ENCODE measurements at places on chromosomes 13 and 19. TPM values are rescaled to one million over a fixed set of nuclear protein-coding genes. Genes with fewer than 3 reads are reported as not detected.

GRCh38 chr19:34818270-34818669, 45.3 kb upstream of the ZNF599 start:
- no peak for DNase-seq

DNA sequence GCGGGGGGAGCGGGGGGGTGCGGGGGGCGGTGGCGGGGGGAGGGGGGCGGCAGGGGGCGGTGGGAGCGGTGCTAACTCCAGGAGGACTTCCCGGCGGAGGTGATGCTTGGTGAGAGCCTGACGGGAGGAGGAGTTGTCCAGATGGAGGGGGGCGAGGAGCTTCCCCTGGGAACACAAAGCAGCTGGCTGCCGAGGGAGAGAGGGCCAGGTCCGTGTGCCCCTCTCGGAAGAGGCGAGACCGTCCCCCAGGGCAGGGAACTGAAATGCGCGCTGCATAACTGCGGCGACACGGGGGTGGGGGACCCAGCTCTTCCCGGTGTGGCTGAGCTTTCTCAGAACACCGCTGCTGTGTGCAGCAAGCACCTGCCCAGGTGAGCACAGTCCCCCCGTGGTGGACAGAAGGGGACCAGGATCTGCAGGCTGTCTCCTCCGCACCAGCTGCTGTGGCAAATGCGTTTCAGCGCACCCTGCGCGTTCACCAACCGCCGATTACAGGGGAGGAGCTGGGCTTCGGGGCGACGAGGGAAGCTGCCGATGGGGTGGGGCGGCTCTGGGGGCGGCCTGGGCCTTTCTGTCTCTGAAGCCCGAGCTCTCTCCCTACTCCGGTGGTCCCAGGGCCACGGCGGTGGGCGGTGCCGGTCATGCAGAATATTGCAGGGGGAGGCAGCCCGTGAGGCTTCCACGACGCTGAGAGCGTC, 54.7 kb upstream of the F7 start:
- DNase-seq = no peak

DNA sequence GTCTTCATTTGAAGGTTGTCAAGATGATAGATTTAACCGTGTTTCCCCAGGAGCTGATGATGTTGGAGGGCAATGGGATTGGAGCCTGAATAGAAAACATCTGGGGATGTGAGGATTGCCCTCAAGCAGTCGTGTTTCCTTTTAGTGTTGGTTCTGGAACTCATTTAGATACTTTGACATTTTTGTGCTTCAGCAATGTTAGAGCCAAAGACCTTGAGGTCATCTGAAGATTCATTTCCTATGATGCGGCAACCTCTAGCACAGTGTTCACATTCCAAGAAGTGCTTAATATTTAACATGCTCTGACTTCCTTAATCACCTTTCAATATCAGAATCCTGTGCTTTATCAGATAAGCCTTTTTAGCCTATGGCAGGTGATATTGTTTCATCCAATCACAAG, 82.7 kb downstream of the SLC10A2 start:
- no peak for DNase-seq

GRCh38 chr19:49573425-49573824, 6.9 kb downstream of the NOSIP start:
- DNase-seq = no peak

GRCh38 chr19:50649433-50650391, at the start of gene C19orf81:
Gene C19orf81 (plus strand): TSS chr19:50649445. CDS start chr19:50649445, 0 bp downstream.
- DNase-seq = peak; percentile 68

DNA sequence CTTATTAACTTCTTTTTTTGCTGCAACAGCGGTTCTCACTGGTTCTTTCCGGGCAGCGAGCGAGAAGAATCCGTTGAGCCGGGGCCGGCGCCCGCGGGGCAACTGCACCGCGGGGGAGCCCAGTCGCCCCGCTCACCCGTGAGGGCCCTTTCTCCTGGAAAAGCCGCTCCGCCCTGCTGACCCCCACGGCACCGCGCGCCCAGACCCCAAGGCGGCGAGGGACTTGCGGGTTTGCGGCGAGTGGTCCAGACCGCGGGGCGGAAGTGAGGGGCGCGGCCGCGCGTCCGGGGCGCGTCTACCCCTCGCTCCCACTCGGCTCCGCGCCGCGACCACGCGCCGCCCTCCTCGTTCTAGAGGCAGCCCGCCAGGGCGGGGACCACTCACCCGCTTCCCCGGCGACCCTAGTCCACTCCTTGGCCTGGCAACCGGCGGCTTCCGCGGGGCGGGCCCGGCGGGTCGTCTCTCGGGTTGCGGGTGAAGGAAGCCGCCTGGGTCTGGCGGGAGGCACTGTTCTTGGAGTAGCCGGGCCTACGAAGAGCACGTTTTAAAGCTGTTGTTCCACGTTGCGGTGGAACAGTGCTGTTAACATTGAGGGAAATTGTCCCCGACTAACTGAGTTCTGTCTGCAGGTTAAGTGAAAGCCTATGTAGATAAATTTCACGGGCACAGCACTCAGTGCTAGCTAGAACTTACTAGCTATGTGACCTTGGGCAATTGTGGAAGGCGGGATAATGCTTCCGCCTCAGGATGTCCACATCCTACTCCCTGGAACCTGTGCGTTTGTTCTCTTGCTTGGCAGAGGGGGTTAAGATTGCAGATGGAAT, at the start of gene NEK3:
Gene NEK3 (minus strand): TSS at position 439 of the 824 bp plus-strand sequence. CDS start 3,406 bp downstream, outside the sequence.
- DNase-seq = peak; percentile 87

The OR10H5 gene
- polyA plus RNA-seq = 0.11 TPM

- peak; percentile 93 for DNase-seq
Observed at GRCh38 chr19:54209811-54210494, 9.3 kb downstream of the RPS9 start.

DNA sequence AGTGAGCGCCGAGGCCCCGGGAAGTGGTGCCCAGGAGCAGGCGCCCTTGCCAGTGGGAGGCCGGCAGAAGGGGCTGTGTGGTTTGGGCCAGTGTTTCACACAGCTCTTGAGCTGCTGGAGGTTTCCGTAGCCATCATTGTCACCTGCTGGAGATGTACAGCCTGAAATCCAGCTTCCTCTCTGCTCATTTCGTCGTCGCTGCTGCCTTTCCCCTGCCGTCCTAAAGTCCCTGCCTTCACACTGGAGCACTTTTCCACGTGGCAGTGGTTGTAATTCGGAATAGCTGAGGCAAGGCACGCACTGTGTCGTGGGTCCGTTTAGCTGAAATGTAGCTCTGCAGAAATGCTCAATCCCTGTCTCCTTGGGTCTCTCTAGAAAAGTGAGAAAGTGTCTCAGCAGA, 13.2 kb downstream of the DAZAP1 start:
- DNase-seq = no peak

- peak; percentile 83 for DNase-seq
Observed at GRCh38 chr19:38263689-38264485, 486 bp upstream of the SPINT2 start.

GRCh38 chr13:94827566-94827965, 115.2 kb upstream of the SOX21 start:
- no peak for DNase-seq

The TMEM221 gene
- 1.4 TPM for polyA plus RNA-seq

The MUC16 gene
- 4.8 TPM for polyA plus RNA-seq

DNA sequence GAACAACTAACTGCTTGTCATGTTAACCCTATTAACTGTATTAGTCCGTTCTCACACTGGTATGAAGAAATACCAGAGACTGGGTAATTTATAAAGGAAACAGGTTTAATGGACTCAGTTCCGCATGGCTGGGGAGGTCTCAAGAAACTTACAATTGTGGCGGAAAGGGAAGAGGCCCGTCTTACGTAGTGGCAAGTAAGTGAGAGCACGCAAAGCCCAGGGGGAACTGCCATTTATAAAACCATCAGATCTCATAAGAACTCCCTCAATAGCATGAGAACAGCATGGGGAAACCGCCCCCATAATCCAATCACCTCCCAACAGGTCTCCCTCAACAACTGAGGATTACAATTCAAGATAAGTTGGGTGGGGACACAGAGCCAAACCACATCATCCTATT, 34.7 kb downstream of the PHF11 start:
- DNase-seq = no peak

The KASH5 gene
- 121 TPM for polyA plus RNA-seq

DNA sequence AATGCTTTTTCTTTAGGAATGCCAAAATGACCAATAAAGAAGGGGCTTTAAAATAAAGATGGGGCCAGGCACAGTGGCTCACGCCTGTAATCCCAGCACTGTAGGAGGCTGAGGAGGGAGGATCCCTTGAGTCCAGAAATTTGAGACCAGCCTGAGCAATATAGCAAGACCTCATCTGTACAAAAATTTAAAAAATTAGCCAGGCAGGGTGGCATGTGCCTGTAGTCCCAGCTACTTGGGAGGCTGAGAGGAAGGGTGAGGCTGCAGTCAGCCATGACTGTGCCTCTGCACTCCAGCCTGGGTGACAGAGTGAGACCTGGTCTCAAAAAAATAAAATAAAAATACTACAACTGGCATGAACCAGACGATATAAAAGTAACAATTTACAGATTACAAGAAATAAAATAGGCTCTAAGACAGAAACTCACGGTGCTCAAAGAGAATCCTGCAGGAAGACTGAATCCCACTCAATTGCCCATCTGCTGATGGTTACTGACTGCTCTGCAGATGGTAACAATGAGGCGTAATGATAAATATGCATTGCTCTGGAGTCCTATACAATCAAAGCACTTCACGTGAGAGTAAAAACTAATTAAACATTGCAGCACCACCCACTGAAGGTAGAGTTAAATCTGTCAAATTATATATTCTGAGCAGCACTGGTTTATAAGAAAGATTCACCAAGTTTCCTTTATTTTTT, 93.2 kb downstream of the LHFPL6 start:
- no peak for DNase-seq

DNA sequence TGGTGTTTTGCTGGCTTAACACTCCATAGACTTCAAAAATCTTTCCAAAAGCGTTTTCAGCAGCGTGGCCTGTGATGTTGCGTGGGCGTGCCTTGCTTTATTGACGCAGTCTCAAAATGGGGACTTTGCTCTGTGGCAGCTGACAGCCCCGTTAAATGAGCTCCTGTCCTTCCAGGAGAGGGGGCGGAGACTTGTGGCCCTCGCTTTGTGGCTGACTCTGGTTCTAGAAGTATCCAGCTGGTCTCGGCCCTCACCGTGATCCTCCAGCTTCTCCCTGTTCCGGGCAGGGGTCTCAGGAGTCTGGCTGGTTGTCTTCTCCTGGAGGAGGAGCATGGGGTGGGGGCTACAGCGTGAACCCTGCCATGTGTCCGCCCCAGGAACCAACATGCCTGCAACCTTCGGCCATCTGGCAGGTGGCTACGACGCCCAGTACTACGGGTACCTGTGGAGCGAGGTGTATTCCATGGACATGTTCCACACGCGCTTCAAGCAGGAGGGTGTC, 8.4 kb upstream of the ZNF554 start:
- no peak for DNase-seq

GRCh38 chr19:2327773-2328400, 499 bp downstream of the LSM7 start:
- peak; percentile 38 for DNase-seq

GRCh38 chr19:35449359-35450043, 1.4 kb downstream of the FFAR2 start:
- no peak for DNase-seq

The SIGLEC12 gene
- polyA plus RNA-seq = 1.0 TPM

- DNase-seq = no peak
Observed at GRCh38 chr13:111940892-111941291, 126.1 kb upstream of the SOX1 start.

DNA sequence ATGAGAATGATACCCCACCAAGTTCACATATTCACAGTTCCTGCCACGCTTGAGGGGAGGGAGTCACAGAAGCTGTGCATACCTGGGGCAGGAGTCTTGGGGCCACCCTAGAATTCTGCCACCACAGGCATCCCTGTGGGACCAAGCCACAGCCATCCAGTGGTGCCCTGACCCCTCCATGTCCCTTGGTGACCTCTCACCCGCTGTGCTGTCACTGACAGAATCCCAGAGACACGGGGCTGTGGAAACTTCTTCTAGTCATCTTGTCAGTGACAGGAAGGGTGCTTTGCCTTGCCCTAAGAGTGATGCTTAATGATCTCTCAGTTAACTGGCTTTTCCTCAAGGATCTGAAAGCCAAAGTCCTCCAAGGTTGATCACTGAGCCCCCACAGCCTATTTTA, 58.4 kb upstream of the UQCRFS1 start:
- no peak for DNase-seq

GRCh38 chr13:44730851-44731250, 154.7 kb upstream of the TSC22D1 start:
- DNase-seq = no peak

The CABP5 gene
- not detected for polyA plus RNA-seq

DNA sequence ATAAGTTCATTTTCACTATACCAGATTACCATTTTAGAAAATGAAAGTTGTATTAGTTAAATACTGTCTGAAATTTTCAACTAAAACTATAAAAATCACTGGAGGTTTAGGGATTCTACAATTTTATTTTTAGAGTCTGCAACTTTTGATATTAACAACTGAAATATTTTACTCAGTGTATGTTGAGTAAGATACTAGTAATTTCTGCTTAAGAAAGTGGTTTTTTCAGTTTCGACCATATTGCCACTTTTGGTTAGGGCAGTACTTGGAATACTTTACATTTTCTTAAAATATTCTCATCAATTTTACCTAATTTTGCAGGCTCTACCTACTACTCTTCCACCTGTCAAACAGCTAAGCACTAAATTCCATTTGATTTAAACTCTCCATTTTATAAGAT, 59.6 kb downstream of the KCNRG start:
- no peak for DNase-seq

The ADAMTSL5 gene
- 7.2 TPM for polyA plus RNA-seq

GRCh38 chr19:7795555-7796161, 32.6 kb downstream of the CLEC4M start:
- no peak for DNase-seq

- DNase-seq = no peak
Observed at GRCh38 chr13:32407854-32408253, 20.1 kb downstream of the N4BP2L1 start.

- DNase-seq = no peak
Observed at GRCh38 chr19:823565-824121, 1.9 kb upstream of the PLPPR3 start.

GRCh38 chr13:26762745-26763345, 2.3 kb upstream of the GPR12 start:
- no peak for DNase-seq

GRCh38 chr13:50999641-51000040, 90.0 kb downstream of the RNASEH2B start:
- DNase-seq = no peak

DNA sequence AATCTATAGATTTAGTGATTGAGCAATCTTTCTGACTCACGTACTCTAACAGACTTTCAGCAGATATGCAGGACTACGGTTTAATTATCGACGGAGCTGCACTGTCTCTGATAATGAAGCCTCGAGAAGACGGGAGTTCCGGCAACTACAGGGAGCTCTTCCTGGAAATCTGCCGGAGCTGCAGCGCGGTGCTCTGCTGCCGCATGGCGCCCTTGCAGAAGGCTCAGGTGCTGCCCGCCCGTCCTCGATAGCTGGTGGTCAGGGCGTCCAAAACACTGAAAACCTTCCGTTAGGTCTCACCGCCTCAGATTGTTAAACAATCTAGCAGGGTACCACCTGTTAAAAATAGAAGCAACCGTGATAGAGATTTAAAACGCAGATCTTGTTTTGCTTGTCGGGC, 113.2 kb upstream of the MCF2L start:
- DNase-seq = no peak

The DLEU7 gene
- polyA plus RNA-seq = 0.47 TPM

All from testis (tissue), 5 donors.